ENCODE measurements at places on chromosomes 4 and X.

- DNase-seq = no peak
Measured at GRCh38 chrX:41445781-41446358, 1.3 kb upstream of the NYX start.

- no peak for DNase-seq
Measured at GRCh38 chrX:119549327-119550016, 15.7 kb downstream of the STEEP1 start.

- DNase-seq = no peak
Measured at GRCh38 chr4:10129196-10130177, 12.9 kb upstream of the WDR1 start.

- no peak for DNase-seq
Measured at GRCh38 chr4:95129821-95130311, 372.1 kb downstream of the BMPR1B start.

- DNase-seq = no peak
Measured at GRCh38 chrX:129496625-129497024, 26.7 kb downstream of the SMARCA1 start.

- DNase-seq = no peak
Measured at GRCh38 chr4:149836546-149836945, 20.9 kb upstream of the IQCM start.

- DNase-seq = no peak
Measured at GRCh38 chr4:29047341-29048041, 1672.7 kb upstream of the PCDH7 start.

DNA sequence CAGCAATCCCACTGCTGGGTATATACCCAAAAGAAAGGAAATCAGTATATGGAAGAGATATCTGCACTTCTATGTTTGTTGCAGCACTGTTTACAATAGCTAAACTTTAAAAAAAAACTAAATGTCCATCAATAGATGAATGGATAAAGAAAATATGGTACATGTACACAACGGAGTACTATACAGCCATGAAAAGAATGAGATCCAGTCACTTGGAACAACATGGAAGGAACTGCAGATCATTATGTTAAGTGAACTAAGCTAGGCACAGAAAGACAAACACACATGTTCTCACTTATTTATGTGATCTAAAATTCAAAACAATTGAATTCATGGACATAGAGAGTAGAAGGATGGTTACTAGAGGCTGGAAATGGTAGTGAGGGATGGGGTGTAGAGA, 400.7 kb downstream of the ZNF674 start:
- DNase-seq = no peak

- DNase-seq = no peak
Measured at GRCh38 chr4:145451895-145452294, 29.8 kb upstream of the SMAD1 start.

GRCh38 chr4:141388481-141388880, 167.8 kb downstream of the ZNF330 start:
- no peak for DNase-seq

DNA sequence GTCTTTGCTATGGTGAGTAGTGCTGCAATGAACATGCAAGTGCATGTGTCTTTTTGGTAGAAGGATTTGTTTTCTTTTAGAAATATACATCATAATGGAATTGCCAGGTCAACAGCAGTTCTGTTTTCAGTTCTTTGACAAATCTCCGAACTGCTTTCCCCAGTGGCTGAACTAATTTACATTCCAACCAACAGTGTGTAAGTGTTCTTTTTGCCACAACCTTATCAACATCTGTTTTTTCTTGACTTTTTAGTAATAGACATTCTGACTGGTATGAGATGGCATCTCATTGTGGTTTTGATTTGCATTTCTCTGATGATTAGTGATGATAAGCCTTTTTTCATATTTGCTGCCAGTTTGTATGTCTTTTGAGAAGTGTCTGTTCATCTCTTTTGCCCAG, 406.3 kb downstream of the DTHD1 start:
- DNase-seq = no peak

GRCh38 chr4:41512136-41512535, 25.8 kb upstream of the LIMCH1 start:
- no peak for DNase-seq

DNA sequence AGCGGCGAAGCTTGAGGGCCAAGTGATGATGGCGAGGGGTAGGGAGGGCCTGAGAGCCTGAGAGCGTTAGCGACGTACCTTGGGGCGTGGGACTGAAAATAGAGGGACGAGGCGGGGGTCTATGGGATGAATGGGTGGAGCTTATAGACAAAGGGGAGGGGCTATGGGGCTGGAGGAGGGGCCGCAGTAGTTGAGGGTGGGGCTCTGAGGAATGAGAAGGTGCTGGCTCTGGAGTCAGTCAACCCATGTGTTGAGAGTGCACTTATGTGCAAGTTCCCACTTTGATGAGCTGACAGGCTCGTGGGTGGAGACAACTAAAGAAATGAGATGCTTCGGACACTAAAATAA, 488 bp downstream of the TBC1D25 start:
- no peak for DNase-seq

GRCh38 chr4:4852591-4853362, 6.7 kb upstream of the MSX1 start:
- DNase-seq = no peak

DNA sequence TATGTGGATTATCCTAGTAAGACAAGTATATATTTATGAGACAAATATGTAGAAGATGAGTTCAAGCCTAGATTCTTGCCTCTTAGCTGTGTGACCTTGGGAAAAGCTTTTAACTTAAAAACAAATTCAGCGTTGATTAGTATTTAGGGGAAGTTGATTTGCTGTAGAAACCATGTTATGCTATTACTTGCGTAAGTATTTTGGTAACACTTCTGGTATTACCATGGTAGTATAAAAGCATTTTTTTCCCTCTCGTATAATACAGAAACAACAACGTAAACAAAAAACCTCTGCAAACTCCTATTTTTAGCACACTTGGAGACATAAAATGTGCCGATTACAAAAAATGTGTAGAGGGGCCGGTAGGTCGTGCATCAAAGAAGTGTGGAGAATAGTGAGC, 33.2 kb downstream of the STAG2 start:
- DNase-seq = no peak

GRCh38 chrX:152137771-152138387, 498 bp downstream of the MAGEA10 start:
- DNase-seq = no peak

DNA sequence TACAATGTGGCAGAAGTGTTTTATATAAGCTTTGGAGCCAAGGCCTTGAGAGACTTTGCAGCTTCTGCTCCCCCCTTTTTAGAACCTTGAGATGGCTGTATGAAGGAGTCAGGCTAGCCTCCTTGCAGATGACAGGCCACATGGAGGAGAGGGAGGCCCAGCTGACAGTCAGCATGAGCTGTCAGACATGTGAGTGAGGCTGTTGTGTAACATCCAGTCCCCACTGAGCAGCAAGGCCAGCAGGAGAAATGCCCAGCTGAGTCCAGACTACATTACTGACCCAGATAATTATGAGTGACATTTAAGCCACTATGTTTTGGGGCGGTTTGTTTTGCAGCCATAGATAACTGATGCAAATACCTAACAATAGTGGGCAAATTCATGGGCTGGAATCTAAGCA, 515.3 kb upstream of the ARX start:
- DNase-seq = no peak

DNA sequence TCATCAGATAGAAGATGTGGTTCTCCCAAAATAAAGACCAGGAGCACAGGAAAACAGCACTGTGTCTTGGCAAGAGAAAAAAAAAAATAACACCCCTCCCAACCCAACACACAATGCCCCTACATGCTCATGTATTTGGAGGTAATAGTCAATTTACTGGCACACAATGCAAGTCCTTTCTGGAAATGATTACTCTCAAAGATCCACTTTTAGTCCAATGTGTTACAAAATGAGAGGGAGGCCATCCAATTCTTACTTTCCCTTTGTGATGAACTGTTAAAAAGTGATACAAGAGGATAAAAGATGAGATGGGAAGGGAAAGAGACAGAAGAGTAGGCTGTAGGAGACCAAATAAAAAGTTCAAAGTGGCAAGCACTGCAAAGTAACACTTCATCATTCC, 180.3 kb upstream of the DKK2 start:
- DNase-seq = no peak

- no peak for DNase-seq
Measured at GRCh38 chrX:132612821-132613564, 124.2 kb upstream of the MBNL3 start.
